KG1 (cell line): ENCODE measurements at places on chromosomes 7 and 10.

GRCh38 chr10:91335147-91335546 lies 75.0 kb upstream of the HECTD2 start:
- no peak for DNase-seq

GRCh38 chr7:44167920-44168319 lies 21.3 kb downstream of the GCK start:
- peak; percentile 3 for DNase-seq

- DNase-seq, result no peak
Measured at GRCh38 chr7:95886501-95887090, 114.2 kb downstream of the DYNC1I1 start.

GRCh38 chr10:12252882-12253546 lies 57.0 kb downstream of the CDC123 start:
- DNase-seq, result no peak
